ENCODE measurements at places on chromosomes 12 and 14. TPM values are rescaled to one million over a fixed set of nuclear protein-coding genes. Genes with fewer than 3 reads are reported as not detected.

- no peak overlapping the region for H3K4me3 ChIP-seq
- no peak for DNase-seq
- no peaks in the 10 kb centered on the region for H3K4me1 ChIP-seq
- peaks cover 3% of the 10 kb centered on the region for H3K27me3 ChIP-seq
Measured at GRCh38 chr14:61997161-61997560, 234.9 kb downstream of the SNAPC1 start.

CNTN1 gene
- 81.4 TPM for total RNA-seq

- peaks cover 27% of the 10 kb centered on the region for H3K36me3 ChIP-seq
- no peak overlapping the region for H3K27ac ChIP-seq
- peaks cover 8% of the 10 kb centered on the region for H3K4me1 ChIP-seq
- H3K27me3 ChIP-seq: peaks cover 1% of the 10 kb centered on the region
- no peak overlapping the region for H3K4me3 ChIP-seq
- no peak for DNase-seq
Measured at GRCh38 chr12:1059162-1059561, 68.1 kb downstream of the ERC1 start.

GRCh38 chr12:68815232-68815927 is 7.4 kb downstream of the MDM2 start:
- no peak overlapping the region for H3K4me3 ChIP-seq
- no peaks in the 10 kb centered on the region for H3K27me3 ChIP-seq
- H3K4me1 ChIP-seq: no peaks in the 10 kb centered on the region
- no peak for DNase-seq
- H3K27ac ChIP-seq: no peak overlapping the region

DNA sequence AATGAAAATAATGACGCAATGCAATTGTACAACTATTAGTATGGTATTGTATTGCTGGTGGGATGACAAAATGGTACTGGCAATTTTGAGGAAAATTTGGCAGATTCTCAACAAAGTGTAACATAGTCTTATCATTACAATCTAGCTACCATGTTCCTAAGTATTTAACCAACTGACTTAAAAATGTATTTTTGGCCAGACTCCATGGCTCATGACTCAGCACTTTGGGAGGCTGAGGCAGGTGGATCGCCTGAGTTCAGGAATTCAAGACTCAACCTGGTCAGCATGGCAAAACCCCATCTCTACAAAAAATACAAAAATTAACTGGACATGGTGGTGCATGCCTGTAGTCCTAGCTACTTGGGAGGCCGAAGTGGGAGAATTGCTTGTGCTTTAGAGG is 1409.5 kb downstream of the AACS start:
- H3K27ac ChIP-seq: no peak overlapping the region
- no peaks in the 10 kb centered on the region for H3K27me3 ChIP-seq
- H3K4me1 ChIP-seq: no peaks in the 10 kb centered on the region
- DNase-seq: no peak

GRCh38 chr12:1688086-1688710 is 2.7 kb upstream of the ADIPOR2 start:
- H3K36me3 ChIP-seq: no peaks in the 10 kb centered on the region
- H3K27ac ChIP-seq: no peak overlapping the region
- DNase-seq: no peak
- H3K27me3 ChIP-seq: peaks cover 2% of the 10 kb centered on the region
- peaks cover 6% of the 10 kb centered on the region for H3K4me1 ChIP-seq

SYT1 gene
- 155 TPM for total RNA-seq

DNA sequence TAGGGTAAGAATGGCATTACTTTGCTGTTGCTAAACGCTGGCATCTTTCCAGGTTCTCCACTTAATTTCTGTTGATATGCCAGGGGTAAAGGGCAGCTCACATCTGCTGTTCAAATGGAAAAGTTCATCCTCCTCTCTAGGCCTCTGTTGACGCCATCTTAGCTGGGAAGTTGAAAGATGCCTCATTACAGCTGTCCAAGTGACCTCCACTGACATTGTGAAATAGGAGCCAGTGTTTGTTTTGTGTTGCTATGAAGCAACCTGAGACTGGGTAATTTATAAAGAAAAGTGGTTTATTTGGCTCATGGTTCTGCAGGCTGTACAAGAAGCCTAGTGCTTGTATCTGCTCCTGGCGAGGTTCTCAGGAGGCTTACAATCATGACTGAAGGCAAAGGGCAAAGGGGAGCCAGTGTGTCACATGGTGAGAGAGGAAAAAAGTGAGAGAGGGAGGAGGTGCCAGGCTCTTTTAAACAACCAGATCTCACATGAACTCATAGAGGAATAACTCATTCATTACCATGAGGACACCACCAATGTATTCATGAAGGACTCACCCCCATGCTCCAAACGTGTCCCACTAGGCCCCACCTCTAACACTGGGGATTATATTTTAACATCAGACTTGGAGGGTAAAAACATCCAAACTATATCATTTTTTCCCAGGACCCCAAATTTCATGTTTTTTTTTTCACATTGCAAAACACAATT is 3.2 kb upstream of the ADAM21 start:
- DNase-seq: no peak
- no peak overlapping the region for H3K4me3 ChIP-seq
- peaks cover 6% of the 10 kb centered on the region for H3K36me3 ChIP-seq
- no peak overlapping the region for H3K27ac ChIP-seq
- H3K4me1 ChIP-seq: no peaks in the 10 kb centered on the region

DNA sequence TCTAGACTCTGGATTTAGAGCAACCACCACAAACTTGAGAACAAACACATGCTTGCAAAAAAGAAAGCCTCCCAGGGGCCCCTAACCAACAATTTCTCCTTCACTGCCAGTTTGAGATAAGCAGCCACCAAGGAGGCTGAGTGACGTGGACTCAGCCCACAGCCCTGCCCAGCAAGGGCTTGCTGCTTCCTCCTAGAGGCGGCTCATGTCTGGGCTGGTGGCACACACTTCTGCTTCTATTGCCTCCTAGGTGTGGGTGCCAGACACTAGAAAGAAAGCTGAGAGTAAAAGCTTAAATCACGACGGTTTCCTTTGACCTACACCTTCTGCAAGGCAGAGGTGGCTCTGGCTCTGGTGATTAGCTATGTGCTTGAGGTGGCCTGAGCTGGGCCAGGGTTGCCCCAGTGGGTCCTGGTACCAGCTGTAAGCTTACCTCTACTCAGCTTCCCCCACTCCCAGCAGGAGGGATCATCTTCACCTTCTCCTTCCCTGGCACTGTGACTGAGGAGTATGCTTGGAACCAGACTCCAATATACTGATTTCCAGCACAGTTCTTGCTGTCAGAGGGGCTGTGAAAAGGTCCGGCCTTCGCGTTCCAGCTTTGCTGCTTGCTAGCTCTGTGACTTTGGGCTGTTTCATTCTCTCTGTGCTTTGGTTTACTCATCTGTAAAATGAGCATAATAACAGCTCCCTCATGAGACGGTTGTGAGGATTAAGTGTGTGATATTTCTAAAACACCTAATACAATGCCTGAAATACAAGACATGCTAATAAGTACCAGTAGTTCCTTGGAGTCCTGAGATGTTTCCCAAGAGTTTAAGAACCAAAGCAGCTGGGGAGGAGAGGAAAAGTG is 89.7 kb upstream of the PARP11 start:
- H3K27me3 ChIP-seq: no peaks in the 10 kb centered on the region
- H3K4me1 ChIP-seq: peaks cover 2% of the 10 kb centered on the region
- no peak for DNase-seq
- H3K36me3 ChIP-seq: no peaks in the 10 kb centered on the region
- H3K4me3 ChIP-seq: no peak overlapping the region

DNA sequence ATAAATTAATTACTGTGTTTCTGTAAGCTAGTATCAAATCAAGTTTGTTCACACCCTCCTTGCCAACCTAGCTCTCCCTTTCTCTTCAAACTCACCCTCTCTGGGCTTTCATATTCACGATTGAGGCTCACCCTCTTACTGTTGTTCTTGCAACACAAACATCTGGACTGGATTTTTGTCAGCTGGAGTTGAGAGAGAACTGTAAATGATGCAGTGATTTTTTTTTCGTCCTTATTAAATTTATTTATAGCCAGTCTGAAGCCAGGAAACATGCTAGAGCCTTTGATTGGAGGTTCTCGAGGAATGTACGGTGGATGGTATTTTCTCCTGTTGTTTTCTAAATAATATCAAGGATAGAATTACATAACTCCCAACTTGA is 485.1 kb downstream of the ZFP36L1 start:
- H3K36me3 ChIP-seq: no peaks in the 10 kb centered on the region
- no peaks in the 10 kb centered on the region for H3K4me1 ChIP-seq
- DNase-seq: no peak
- no peaks in the 10 kb centered on the region for H3K27me3 ChIP-seq

BCL2L14 gene
- total RNA-seq: not detected

GRCh38 chr14:65115615-65116014 is 13.3 kb upstream of the MAX start:
- no peaks in the 10 kb centered on the region for H3K36me3 ChIP-seq
- H3K27ac ChIP-seq: no peak overlapping the region
- peaks cover 2% of the 10 kb centered on the region for H3K27me3 ChIP-seq
- no peak overlapping the region for H3K4me3 ChIP-seq
- DNase-seq: no peak

DNA sequence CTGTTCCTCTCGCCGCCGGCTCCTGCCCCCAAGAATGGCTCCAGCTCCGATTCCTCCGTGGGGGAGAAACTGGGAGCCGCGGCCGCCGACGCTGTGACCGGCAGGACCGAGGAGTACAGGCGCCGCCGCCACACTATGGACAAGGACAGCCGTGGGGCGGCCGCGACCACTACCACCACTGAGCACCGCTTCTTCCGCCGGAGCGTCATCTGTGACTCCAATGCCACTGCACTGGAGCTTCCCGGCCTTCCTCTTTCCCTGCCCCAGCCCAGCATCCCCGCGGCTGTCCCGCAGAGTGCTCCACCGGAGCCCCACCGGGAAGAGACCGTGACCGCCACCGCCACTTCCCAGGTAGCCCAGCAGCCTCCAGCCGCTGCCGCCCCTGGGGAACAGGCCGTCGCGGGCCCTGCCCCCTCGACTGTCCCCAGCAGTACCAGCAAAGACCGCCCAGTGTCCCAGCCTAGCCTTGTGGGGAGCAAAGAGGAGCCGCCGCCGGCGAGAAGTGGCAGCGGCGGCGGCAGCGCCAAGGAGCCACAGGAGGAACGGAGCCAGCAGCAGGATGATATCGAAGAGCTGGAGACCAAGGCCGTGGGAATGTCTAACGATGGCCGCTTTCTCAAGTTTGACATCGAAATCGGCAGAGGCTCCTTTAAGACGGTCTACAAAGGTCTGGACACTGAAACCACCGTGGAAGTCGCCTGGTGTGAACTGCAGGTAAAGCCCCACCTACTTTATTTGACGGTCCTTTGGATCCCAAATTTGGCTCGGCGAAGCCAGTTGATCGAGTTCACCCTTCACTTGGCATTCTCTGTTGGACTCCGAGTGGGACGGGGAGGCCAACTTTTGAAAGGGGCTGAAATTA is 1.5 kb downstream of the WNK1 start:
- H3K27ac ChIP-seq: peak overlapping the region; percentile 75
- peaks cover 4% of the 10 kb centered on the region for H3K27me3 ChIP-seq
- peak; percentile 73 for DNase-seq
- H3K4me1 ChIP-seq: peaks cover 28% of the 10 kb centered on the region
- H3K36me3 ChIP-seq: no peaks in the 10 kb centered on the region

Measured in glutamatergic neuron (in vitro differentiated cells).